ENCODE measurements at places on chromosomes 1 and 21. TPM values are rescaled to one million over a fixed set of nuclear protein-coding genes. Genes with fewer than 3 reads are reported as not detected.

GRCh38 chr1:227568593-227568992 is 5.2 kb downstream of the ZNF678 start:
- no peak for DNase-seq

Gene KRTAP13-2
- not detected for total RNA-seq

Gene ADGRB2
- total RNA-seq, result 0.81 TPM

DNA sequence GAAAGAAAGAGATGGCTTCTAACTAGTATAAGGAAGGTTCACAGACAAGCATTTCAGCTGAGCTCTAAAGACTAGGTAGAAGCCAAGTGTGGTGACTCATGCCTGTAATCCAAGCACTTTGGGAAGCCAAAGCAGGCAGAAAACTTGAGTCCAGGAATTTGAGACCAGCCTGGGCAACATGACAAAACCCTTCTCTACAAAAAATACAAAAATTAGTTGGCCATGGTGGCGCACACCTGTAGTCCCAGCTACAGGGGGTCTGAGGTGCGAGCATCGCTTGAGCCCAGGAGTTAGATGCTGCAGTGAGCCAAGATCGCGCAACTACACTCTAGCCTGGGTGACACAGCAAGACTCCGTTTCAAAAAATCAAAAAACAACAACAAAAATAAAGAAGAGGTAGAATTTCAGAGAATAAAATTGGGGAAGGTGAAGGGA is 27.8 kb downstream of the FBXO42 start:
- no peak for DNase-seq

DNA sequence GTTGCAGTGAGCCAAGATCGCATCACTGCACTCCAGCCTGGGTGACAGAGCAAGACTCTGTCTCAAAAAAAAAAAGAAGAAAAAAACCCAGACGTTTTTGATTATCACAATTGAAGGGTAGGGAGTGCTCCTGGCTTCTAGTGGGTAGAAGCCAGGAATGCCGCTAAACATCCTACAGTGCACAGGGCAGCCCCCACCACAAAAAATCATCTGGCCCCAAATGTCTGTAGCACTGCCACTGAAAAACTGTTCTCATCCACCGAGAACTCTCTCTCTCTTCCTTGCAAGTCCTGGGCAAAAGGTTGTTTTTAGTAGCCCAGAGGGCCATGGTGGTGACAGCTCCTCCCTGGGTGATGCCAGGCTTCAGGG is 35.6 kb upstream of the GPR157 start:
- no peak for DNase-seq

DNA sequence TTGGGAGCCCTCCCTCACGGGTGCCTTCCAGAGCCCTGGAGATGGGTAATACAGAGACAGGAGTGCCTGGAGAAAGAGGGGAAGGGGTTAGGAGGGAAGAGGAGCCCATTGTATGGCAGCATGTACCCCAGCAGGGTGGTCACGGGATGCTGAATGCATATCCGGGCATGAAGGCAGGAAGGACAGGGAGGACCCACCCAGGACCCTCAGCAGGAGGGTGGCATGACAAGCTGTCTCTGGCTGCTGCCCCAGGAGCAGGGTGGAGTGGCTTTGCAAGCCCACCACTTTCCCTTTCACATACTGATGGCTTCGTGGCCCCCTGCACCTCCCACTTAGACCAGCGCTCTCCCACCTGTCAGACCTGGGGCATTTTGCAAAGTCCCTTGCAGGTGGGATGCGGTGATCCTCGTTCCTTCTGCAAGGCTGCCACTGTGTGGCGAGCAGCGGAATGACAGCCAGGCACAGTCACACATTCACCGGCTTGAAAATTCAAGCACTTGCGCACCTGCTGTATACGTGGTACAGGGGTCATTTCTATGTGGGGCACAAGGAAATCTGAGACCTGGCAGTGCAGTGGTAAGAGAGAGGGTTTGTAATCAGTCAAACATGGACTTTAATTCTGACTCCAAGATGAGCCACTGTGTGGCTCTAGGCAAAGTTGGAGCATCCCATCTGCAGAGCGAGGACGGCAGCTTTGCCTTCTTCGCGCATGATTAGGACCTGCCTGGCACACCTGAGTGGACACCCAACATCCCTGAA is 53.2 kb upstream of the TMEM51 start:
- peak; percentile 57 for DNase-seq

DNA sequence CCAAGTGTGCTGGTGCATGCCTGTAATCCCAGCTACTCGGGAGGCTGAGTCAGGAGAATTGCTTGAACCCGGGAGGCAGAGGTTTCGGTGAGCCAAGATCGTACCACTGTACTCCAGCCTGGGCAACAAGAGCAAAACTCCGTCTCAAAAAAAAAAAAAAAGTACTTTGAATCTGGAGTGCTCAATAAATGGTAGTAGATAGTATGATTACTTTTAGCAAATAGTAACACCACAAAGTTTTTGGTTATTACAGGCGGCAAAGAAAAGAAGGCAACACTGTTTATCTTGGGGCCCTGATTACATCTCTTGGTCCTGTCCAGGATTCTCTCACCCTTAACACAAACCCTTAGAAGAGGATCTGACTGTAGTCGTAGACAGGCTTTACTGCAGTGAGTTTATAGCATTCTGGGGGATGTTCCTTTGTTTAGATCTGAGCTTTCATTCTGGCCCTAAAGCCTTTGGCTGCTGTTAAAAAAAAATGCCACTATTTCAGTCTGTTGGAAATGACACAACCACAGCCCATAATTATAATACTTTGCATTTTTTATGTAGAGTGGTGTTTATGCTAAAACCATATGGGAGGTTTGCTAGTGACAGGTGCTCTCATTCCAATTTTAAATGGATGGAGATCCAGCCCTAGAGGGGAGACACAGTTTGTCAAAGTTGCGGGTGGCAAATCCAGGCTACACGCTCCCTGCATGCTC is 79.7 kb upstream of the SLC2A1 start:
- DNase-seq, result no peak

- DNase-seq, result peak; percentile 30
Observed at GRCh38 chr1:231162297-231162969, 575 bp downstream of the TRIM67 start.

- DNase-seq, result no peak
Observed at GRCh38 chr1:109823543-109824348, 60.0 kb upstream of the EPS8L3 start.

DNA sequence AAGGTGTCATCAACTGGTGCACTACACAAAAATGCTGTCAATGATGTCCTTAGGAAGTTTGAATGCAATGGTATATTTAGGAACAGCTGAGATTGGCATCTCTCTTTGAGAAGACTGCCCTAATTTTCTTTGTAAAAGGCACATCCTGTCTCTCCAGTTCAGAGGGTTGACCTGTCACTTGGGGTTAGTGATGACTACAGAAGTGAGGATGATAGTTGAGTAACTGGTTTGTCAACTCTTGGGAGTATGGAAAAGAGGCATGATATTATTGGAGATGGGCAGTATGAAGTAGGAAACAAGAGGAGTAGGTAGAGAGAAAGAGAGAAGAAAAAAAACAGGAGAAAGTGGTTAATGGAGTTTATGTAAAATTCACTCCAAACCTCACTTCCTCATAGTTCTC is 40.4 kb upstream of the PIGC start:
- no peak for DNase-seq

DNA sequence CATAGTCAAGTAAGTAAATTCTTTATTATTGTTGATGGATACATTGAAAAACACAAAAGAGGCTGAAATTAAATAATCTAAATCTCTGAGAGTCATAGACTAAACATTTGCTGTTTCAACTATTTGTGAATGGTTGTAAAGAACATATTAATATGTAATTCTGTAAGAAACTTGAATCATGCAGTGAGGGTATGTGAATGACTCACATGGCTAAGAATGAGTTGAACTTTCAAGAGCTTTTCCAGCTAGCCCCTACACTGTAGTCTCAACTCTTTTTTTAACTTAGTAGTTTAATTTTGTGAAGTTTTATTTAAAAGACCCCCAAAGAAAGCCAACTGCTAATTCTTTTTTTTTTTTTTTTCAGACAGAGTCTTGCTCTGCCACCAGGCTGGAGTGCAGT is 588.1 kb downstream of the DPYD start:
- DNase-seq, result no peak

Gene HSD3B2
- total RNA-seq, result not detected

DNA sequence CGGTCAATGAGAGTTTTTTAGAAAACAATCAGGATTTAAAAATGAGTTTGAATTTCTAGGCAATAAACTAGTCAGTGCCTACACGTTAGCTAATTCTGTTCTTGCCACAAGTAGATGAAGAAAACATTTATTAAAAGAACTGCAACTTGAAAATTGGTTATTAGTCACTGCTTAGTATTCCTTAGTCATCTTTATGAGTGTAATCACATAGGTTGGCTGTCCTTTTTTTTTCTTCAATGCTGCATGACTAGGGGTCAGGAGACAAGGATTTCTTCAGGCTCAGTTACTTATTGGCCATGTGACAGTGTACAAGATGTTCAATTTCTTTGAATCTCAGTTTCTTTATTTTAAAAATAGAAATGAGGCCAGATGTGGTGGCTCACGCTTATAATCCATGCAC is 17.1 kb downstream of the SOAT1 start:
- no peak for DNase-seq

Gene NRIP1
- 7.7 TPM for total RNA-seq

- no peak for DNase-seq
Observed at GRCh38 chr21:42809577-42810475, 69.5 kb downstream of the WDR4 start.

DNA sequence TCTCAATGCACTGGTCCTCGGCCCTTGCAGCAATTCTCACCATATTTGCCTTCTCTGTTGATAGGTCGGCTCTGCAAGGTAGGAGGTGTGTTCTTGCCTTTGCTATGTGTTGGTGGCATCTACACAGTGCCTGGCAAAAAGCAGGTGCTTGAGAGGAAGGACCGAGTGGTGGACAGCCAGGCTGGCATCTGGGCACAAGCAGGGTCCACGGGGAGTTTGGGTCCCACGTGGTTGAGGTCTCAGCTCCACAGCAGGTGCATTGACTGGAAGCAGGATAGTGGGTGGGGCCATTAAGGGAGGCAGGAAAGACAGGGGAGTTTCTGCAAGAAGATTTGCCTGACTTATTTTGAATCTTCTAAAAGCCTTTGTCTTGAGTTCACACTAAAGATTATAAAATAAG is 81.2 kb upstream of the WNT4 start:
- DNase-seq, result no peak

- no peak for DNase-seq
Observed at GRCh38 chr1:183814121-183814681, 9.3 kb downstream of the RGL1 start.

GRCh38 chr1:221025501-221025900 is 146.3 kb downstream of the HLX start:
- DNase-seq, result no peak

DNA sequence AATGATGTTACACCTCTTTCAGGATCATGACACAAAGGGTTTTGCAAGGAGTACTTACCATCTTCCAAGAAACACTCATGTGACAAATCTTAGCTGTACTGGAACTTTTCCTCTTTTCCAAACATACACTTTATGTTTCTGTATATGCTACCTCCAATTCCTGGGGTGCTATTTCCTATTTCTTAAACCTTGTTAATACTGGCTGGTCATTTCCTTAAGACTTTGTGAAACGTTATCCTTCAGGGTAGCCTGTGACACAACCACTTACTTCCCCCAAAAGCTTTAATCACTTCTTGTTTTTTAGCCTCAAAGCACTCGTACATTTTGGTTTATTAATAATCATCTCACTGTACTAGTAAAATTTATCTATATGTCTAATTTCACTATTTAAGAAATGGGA is 39.4 kb downstream of the OR10Z1 start:
- no peak for DNase-seq

DNA sequence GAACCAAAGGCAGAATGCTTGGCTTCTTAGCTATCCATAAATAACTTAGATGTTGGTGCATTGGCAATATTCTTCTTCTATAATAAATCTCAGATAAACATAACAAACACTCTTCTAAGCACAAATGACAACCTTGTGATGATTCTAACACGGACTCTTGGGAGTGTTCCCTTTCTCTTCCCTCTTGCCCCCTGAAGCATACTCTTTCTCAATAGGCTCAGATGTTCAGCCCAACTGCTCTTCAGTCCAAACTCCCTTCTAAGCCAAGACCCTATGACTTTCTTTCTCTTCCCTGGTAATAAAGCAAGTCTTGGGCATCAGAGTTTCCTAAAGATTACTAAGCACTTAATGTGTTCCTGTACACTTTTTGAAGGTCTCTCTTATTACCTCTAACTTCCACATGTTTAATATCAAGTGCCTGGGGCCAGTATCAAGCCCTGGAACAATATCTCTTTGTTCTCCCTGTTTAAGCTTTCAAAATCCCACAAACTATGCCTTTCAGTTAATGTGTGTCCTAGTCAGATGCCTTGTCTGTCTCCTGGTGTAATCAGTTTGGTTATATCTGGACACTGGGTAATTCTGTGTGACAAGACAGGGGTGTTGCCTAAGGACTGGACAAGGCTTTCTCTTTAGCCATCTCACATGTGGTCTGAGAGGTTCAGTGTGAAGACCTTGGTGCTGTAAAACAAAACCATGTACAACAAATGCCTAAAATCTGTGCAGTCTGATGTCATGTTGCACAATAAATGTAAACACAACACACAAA is 92.9 kb upstream of the IVNS1ABP start:
- no peak for DNase-seq
